ENCODE measurements at places on chromosomes 3 and 15.
A peak's percentile ranks its signal among the peaks of the same experiment; 100 is the strongest.

GRCh38 chr3:129994883-129995559 lies 20.5 kb downstream of the TRH start:
- DNase-seq: no peak

- DNase-seq: no peak
Measured at GRCh38 chr3:134081211-134081610, 51.5 kb upstream of the SLCO2A1 start.

DNA sequence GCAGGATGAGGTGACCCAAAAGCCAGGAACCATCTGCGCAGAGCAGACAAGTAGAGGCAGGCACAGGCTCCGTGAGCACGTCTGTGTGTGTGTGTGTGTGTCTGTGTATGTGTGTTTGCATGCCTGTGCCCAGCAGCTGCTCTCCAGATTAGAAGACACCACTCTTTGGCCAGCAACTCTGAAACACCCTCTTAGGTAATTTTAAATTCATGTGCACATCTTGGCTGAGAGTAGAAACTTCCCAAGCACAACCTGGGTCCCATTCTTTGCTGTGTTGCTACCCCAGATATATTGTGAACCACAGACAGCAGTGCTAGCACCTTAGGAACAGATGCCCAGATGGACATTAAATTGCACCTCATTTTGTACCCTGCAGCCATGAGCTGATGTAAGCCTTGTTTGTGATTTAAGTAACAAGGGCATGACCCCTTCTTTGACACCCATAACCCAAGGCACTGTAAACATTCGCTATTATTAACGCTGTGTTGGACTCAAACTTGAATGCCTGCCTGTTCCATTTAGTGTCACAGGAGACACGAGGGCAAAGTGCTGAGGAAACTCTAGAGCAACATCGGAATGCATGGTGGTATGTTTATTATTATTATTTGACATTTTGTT lies at the start of gene FILIP1L:
Gene FILIP1L (minus strand): TSS at position 89 of the 618 bp plus-strand sequence.
- DNase-seq: no peak

GRCh38 chr3:49329186-49329585 lies 10.7 kb downstream of the USP4 start:
- no peak for DNase-seq

DNA sequence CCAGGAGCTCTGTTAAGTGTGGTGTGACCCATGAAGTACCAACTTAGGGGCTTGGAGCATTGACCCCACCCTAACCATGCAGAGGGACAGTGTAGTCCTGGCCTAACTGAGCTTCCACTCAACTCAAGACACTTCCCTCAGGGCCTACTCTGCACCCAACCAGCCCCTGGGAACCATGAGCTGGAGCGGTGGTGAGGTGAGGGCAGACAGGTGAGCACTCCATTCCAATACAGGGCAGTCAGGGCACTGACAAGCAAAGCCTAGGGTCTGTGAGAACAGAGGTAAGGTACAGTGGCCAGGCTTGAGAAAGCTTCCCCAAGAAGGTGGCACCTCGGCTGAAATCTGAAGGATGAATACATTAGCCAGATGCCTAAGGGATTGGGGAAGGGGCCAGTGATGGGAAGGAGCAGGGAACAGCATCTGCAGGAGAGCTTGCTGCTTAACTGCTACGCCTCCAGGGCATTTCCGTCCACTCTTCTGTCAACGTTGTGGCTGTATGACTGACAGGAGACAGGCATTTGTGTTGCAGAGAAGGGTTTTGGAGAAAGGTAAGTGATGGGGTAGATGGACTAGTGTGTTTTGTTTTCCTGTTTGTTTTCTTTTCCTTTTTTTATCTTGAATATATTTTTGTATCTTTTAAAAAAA lies 243.5 kb upstream of the TRIM42 start:
- no peak for DNase-seq

- no peak for DNase-seq
Measured at GRCh38 chr3:135075157-135075556, 280.1 kb downstream of the EPHB1 start.

GRCh38 chr3:157109267-157110141 lies 50.4 kb downstream of the CCNL1 start:
- DNase-seq: no peak

DNA sequence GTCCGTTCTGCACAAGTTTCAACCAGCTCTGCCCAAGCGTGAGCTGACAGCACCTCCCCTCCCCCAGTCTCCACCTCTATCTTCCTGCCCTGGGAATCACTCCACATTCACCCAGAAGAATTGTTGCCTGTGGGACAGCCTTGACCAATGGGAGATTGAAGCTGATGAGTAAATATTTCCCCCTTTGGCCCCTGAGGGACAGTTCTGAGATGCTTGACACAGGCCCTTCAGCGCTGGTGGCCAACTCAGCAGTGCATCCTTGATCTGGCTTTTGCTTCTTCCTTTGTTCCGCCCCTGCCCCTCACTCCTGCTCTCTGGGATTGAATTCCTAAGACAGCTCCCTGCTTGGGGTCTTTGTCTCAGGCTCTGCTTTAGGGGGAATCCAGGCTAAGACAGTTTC lies 13.1 kb upstream of the SKIC8 start:
- DNase-seq: no peak

- DNase-seq: no peak
Measured at GRCh38 chr3:31873254-31873820, 107.7 kb downstream of the OSBPL10 start.

GRCh38 chr3:152376351-152377183 lies 107.8 kb downstream of the MBNL1 start:
- peak; percentile 81 for DNase-seq

Measured in hematopoietic multipotent progenitor cell treated with erythropoietin and hydrocortisone succinate and interleukin-3 and kit ligand, for 4 days (in vitro differentiated cells).